CD8-positive, alpha-beta memory T cell (primary cell): ENCODE measurements at places on chromosomes 2 and 18.
A peak's percentile ranks its signal among the peaks of the same experiment; 100 is the strongest.

DNA sequence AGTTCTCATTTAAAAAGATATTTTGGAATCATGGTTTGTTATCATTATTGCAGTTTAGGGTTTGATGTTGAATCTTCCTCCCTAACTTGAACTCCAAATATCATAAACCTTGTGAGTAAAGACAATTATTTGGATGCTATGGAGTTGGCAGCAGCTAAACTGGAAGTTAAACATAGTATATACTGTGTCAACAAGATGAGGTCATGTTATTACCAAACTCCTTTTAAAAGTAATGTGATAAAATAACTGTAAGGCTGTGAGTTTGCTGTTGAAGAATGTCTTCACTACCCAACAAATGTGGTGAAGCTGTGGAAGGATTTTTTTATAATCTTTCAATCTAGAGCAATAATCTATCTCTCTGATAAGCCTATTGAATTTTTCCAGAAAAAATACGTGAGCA, 16.0 kb downstream of the DNAH6 start:
- DNase-seq: no peak

DNA sequence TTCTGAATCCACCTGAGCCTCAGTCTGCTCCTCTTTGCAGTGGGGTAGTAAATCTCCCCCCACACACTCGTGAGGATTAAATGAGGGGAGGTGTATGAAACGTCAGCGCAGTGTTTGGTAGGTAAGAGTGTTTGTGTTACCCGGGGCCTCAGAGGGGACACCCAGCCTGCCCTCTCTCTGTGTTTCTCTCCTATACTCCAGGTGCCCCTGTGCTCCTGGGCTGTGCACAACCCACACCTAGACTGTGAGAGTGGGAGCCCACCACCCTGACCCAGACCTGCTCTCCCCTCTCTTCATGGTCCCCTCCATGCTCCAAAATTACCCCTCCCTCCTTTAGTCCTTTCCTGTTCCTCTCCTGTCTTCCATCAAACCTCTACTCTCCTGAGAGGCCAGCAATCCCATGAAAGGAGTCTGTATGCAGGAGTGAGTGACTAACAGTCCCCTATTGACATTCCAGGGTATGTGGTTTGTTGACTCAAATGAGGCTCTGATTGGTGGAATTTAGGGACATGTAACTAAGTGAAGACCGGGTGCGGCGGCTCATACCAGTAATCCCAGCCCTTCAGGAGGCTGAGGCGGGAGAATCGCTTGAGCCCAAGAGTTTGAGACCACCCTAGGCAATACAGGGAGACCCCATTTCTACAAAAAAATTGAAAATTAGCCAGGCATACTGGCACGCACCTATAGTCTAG, 10.4 kb downstream of the CIB4 start:
- DNase-seq: peak; percentile 20

DNA sequence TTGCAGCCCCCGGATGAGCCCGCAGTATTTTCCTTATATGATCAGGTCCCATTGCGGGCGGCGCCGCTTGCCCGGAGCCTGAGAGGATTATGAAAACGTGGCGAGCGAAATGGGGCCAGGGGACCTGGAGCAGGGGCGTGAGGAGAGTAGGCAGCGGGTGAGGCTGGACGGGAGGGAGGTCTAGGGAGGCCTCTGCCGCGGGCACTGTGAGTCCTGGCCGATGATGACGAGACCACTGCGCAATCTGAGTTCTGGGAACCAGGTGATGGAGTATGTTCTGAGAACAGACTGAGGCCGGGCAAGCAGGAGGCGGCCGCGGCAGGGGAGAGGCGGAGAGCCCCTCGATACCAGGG, 790 bp upstream of the ACAA2 start:
- DNase-seq: no peak

GRCh38 chr2:39919511-39920306, 140.7 kb upstream of the THUMPD2 start:
- no peak for DNase-seq

GRCh38 chr2:149200109-149200520, 130.3 kb upstream of the LYPD6 start:
- no peak for DNase-seq

GRCh38 chr18:9596226-9596625, 18.1 kb downstream of the PPP4R1 start:
- no peak for DNase-seq

DNA sequence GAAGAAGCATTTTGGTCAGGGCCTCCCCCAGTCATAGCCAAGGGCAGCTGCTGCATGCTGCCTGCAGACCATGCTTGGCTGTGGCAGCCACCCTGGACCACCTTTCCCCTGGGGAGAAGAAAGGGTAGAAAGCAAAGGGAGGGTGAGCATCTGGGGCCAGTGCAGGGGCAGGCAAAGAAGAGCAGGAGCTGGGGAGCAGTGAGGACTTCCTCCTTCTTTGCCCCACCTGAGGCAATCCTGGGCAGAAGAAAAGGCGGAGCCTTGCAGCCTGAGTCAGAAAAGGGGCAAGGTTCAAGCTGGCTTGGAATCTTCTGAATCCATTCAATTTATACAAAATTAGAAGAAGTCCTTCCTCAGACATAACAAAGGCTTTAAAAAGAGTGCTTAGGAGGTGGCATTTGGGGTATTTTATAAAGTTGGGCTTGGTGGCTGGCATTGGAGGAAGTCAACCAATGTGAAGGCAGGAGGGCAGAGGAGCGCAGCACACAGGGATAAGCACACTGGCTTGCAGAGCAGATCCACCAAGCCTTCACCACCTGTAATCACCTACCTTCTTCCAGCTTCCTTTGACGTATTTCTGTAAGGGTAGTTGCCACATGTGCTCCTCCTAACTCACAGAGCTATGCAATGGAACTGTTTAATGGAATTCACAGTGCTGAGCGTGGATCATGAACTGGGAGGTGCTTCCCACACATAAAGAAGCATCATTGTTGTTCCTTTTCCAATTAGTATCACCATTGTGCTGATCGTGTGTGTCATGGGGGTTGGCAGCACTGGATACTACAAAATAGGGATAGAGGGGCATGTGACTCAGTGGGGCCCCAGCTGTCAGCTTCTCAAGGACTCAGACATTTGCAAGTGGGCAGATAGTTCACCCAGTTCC, 154.4 kb upstream of the EPAS1 start:
- no peak for DNase-seq

DNA sequence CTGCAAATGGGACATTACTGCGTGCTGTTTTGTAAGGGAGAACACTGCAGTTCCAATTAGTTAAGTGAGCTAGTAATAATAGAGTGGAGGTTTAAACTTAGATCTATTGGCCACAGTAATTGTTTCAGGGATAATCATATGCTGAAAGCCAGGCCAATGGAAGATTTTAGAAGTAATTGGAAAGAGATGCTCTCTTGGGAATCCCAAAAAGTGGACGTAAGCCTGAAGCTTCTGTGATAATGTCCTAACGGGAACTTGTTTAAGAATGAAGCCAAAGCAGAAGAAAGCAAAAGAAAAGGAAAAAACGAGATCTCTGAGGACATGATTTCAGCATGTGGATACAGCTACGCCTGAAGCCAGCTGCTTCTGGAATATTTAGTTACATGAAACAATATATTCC, 594.6 kb downstream of the SLC4A3 start:
- DNase-seq: no peak

DNA sequence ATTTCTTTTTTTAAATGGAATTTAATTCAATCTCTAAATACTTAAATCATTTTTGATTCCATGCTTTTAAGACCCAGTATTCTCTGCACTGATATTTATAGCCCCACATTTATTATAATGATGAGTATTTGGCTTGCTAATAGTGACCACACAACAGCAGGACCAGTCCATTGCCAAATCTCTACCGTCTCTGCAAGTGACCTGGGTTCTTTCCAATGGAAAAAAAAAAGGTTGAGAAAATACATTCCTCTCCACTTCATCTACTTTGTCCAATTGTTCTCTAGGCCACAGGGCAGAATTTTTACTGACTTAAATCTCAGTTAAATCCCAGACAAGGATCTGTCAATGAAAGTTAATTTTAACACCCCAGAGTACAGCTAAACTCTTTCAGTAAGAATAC, 20.5 kb downstream of the GRB14 start:
- no peak for DNase-seq

DNA sequence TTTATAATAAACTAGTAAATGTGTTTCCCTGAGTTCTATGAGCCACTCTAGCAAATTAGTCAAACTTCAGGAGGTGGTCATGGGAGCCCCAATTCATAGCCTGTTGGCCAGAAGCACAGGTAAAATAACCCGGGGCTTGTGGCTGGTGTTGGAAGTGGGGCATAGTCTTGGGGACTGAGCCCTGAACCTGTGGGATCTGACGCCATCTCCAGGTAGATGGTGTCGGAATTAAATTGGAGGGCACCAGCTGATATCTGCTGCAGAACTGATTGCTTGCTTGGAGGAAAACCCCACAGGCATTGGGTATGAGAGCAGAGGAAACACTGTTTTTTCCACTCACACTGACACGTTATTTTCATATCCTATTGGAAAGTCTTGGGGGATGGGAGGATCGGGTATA, 14.1 kb downstream of the NMS start:
- no peak for DNase-seq

GRCh38 chr18:76491473-76491775, 3.6 kb downstream of the ZNF516 start:
- peak; percentile 34 for DNase-seq

GRCh38 chr2:6647046-6647445, 218.7 kb downstream of the CMPK2 start:
- DNase-seq: no peak

DNA sequence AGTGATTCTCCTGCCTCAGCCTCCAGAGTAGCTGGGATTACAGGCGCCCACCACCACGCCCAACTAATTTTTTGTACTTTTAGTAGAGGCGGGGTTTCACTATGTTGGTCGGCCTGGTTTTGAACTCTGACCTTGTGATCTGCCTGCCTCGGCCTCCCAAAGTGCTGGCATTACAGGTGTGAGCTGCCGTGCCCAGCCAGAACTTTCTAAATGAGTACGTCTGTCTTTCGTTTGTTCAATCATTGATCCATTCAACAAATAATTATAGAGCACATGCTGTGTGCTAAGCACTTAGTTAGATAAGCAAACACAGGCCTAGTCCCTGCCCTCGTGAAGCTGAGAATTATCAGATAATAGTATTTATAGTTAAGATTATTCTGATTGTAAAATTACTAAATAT, 56.5 kb downstream of the TTC39C start:
- no peak for DNase-seq

DNA sequence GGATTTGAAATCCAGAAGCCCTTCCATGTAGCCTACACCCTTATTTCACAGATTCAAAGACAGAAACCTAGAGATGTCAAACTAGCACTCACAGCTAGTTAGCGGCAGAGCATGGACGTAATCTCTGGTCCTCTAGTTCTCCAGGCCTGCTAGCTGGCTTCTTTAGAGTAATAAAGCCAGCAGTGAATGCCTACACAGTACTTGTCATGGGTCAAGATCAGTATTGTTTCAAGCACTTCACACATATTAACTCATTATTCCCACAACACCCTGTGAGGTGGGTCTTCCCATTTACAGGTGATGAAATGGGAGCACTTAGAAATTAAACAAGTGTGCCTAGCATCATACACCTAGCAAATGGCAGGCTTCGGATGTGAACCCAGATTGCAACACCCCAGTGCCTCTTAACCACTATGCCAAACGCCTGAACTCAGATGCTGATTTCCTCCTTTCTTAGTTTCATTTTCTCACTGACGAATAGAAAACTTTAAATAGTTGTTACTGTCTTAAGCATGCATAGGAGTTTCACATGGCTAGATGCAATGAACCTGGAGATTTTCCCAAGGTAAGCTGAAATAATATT, 14.5 kb upstream of the ZBTB14 start:
- DNase-seq: peak; percentile 49

DNA sequence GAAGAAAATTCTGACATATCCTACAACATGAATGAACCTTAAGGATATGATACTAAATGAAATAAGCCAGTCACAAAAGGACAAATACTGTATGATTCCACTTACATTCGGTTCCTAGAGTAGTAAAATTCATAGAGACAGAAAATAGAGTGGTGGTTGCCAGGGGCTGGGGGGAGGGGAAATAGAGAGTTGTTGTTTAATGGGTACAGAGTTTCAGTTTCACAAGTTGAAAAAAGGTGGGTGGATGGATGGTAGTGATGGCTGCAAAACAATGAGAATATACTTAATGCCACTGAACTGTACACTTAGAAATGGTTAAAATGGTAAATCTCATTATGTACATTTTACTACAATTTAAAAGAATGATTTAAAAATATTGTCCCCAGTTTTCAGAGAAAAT, 53.3 kb upstream of the NFU1 start:
- no peak for DNase-seq

DNA sequence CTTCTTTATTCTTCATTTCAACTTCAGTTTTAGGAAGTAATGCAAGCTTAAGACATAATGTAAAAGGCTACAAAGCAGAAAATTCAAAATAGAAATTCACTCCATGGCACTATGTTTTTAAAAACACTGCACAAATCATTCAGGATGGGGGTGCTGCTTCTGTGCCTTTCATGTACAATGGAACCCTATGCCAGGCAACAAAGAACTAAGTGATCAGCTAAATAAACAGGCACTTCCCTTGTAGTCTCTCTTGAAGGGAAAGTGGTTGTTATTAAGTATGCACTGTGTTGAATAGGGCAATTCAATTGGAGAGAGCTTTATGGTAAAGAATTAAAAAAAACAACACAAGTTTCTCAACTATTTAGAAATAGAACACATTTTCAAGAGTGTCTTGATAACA, 10.9 kb upstream of the ERBB4 start:
- DNase-seq: no peak

DNA sequence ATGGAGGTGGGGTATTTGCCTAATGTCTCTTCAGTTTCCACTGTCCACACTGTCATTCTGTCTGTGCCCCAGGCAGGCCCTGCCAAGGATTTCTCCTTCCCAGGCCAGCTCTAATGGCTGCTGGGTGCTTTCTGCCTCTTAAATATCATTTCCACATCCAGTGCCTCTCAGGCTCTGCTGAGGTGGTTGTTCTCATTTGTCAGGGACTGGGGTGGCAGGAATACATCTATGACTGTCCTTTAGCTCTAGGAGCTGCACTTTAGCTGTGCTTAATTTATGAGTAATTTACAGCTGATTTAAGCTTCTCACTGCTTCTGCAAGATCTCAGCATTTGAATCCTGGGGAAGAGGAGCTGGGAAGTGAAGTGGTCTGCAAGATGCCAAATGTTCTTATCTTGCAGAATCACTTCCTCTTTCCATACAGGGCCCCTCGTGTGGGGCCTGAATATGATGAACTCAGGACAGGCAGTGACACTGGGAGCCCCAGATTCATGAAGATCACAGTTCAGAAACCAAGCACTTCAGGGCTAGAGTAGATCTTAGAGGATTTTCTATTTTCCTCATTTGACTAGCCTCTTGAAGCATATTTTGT, 150.2 kb downstream of the FSHR start:
- DNase-seq: no peak

- DNase-seq: no peak
These were observed 3.9 kb downstream of the DNAJB2 start for GRCh38 chr2:219282943-219283581.

- DNase-seq: no peak
These were observed 99.8 kb upstream of the FZD7 start for GRCh38 chr2:201933792-201934237.
